ENCODE measurements at places on chromosomes 11 and 22.
A peak's percentile ranks its signal among the peaks of the same experiment; 100 is the strongest.

DNA sequence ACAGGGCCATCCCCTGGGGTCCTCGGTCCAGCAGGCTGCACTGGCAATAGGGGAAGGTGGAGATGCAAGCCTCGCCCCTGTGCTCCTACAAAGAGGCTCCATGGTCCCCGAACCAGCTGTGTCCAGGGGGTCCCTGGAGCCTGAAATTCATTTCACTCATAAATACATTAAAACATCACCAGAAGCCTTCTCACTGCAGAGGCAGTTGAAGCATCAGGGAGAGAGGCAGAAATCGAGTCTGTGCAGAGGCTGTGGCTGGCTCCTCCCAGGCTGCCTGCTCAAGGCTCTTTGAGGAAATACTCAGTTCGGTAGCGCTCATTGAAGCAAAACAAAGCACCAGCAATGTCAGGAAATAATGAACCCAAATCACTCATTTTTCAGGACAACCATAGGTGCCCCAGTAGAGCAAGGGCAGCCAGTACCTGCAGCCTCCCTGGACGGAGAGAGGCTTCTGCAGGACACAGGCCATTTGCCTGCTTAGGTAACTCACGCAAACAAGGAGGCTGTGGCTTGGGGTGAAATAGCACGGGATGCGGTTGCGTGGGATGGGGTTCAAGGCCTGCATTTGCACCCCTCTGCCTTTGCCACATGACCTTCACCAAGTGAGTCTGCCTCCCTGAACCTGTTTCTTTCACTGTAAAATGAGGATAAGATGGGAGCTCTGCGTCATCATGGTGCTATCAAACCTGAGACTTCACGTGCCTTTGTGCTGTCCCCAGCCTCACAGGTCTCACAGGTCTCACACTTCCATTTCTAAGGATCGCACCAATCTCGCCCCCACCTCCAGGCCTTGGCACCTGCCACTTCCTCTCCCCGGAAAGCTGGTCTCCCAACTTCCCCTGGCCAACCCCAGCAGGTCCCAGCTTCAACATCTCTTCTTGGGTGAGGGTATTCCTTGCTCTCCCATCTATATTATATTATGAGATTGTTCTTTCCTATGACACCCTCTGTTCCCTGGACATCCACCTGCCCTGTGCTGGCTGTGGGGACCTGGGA lies 84.3 kb upstream of the SHISAL1 start:
- no peak for DNase-seq

GRCh38 chr11:45446998-45447397 lies 160.9 kb upstream of the SYT13 start:
- DNase-seq = no peak

DNA sequence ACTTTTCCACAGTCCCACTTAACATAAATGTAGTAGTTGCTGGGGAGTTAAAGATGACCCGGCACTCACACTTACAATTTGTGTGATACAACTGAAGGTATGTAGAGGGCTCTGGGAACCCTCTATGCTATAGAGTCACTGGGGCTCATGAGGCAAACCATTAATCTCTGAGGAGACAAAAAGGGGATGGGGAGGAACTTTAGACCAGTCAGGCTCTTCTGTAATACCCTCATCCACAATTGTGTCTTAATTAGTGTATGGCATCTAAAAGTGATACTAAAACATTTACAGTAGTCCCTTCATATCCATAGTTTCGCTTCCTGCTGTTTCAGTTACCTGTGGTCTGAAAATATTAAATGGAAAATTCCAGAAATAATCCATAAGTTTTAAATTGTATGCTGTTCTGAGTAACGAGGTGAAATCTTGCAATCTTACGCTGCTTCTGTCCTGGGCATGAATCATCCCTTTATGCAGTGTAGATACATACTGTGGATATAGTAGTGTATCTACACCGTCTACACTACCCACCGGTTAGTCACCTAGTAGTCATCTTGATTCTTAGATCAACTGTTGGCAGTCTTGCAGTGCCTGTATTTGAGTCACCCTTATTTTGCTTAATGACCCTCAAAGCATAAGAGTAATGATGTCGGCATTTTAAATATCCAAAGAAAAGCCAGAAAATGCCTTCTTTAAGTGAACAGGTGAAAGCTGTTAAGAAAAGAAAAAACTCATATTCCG lies 12.2 kb downstream of the CBL start:
- no peak for DNase-seq

GRCh38 chr11:14184028-14184940 lies 174.7 kb downstream of the RRAS2 start:
- DNase-seq = no peak

- peak; percentile 85 for DNase-seq
Measured at GRCh38 chr11:66421492-66422205, 814 bp downstream of the NPAS4 start.

DNA sequence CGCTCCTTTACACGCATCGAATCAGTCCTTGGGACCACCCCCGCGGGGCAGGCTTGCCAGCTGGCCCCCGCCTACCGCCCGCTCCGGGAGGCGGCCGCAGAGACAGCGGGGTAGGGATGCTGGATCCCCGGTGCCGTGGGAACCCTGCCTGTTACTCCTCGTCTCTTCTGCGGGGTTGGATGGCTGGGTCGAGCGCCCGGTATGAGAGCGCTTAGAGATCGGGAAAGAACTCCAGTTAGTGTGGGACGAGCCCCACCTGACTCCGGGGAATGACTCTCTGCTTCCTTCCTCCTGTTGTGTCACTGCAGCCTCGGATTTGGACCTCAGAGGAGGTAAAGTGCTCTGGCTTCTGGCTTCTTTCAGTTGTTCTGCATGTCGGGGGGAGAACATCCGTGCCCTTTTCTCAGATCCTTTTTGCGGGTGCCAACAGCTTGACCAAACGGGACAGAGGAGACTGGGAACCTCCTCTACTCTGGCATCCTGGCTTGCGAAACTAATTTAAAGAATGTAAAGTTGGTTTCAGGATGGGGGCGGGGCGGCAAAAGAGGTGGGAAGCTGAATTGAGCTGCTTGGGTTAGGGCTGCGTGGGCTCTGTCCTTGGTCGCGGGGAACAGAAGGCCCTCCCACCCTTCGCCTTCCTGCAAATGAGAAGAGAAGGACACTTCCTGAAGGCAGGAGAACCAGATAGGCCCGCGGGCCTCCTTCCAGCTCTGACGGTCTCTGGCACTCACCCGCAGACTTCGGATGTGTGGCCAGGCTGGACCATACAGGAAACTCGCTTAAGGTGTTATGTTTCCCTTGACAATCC lies 938 bp downstream of the LAYN start:
- no peak for DNase-seq

GRCh38 chr11:14764579-14765527 lies 121.2 kb downstream of the PDE3B start:
- DNase-seq = no peak

GRCh38 chr11:1481483-1481825 lies 5.1 kb downstream of the MOB2 start:
- no peak for DNase-seq

- no peak for DNase-seq
Measured at GRCh38 chr11:128776069-128776423, 82.2 kb downstream of the FLI1 start.

DNA sequence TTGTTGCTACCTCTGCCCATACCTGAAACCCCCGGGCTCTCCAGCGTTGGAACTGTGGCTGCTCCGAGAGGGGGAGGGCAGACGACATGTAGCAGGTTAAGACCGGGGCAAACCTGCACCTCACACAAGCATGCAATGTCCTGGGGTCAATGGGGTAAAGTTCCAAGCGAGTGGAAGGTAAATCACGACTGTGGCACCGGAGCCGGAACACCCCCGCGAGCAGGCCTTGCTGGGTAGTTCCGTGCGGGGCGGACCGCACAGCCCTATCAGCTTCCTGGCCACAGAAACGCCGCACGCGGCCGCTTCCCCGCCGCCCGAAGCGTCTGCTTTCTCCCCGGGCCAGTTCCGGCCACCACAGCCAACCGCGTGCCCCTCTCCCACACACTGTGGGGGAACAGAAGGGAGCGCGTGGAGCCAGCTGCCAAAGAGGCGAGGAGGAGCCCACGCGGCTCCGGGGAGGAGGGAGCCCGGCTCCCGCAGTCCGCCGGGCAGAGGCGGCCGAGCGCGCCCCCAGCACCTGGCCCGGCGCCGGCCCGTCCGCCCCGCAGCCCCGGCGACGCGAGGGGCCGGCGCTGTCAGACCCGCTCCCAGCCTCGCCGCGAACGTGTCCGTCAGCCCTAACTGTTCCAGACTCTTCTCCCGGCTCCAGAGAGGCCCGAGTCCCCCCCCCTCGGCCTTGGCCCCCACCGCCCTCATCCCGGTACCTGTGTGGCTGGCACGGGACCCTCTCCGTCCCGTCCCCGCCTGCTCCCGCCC lies 1.6 kb downstream of the SPTBN2 start:
- no peak for DNase-seq

GRCh38 chr11:71246559-71246958 lies 5.8 kb downstream of the SHANK2 start:
- DNase-seq = no peak

- DNase-seq = no peak
Measured at GRCh38 chr11:124863137-124863825, 2.0 kb upstream of the ROBO3 start.

- no peak for DNase-seq
Measured at GRCh38 chr22:25645964-25646363, 81.5 kb downstream of the GRK3 start.

GRCh38 chr11:19101796-19102520 lies 15.0 kb upstream of the ZDHHC13 start:
- no peak for DNase-seq

GRCh38 chr22:28034760-28035401 lies 115.8 kb upstream of the PITPNB start:
- peak; percentile 34 for DNase-seq

GRCh38 chr11:11538277-11538960 lies 83.4 kb downstream of the GALNT18 start:
- DNase-seq = no peak

DNA sequence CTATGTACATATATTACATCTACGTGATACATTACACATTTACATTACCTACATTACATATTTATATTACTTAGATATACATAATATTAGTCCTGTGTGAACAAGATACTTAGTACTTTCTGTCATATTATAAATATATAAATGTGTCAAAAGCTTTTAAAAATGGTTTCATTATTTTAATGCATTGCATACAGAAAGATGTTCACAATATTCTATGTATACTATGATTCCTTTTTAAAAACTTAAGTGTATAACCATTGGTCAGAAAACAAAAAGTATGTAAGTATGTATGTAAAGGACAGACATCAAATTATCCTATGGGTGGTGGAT lies 647 bp upstream of the ZW10 start:
- DNase-seq = no peak

Data from left renal cortex interstitium (tissue), 4 donors.